ENCODE measurements at places on chromosomes 2 and 18.

DNA sequence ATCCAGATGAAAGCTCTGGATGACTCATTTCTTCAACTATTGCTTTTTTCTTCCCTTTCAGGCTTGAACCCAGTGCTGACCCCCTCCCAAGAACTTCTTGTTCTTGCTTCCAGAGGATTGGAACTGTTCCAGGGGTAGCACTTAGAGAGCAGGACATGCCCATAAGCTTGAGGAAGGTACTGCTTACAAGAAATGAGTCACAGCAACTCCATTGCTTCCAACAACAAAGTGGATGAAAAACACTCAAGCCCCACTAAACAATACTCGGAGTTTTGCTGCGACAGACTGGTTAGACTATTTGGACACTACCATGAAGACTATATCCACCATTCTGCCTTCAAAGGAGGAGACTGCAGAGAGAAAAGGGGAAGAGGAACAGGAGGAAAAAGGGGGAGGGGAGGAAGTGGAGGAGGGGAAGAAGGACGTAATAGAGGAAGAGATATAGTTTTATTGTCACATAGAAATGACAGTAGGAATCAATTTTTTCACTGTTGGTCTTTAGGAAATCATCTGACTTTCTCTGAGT lies 1.6 kb upstream of the EPC2 start:
- DNase-seq: no peak

- DNase-seq: no peak
These were observed 170.1 kb upstream of the KYNU start for GRCh38 chr2:142707318-142707717.

DNA sequence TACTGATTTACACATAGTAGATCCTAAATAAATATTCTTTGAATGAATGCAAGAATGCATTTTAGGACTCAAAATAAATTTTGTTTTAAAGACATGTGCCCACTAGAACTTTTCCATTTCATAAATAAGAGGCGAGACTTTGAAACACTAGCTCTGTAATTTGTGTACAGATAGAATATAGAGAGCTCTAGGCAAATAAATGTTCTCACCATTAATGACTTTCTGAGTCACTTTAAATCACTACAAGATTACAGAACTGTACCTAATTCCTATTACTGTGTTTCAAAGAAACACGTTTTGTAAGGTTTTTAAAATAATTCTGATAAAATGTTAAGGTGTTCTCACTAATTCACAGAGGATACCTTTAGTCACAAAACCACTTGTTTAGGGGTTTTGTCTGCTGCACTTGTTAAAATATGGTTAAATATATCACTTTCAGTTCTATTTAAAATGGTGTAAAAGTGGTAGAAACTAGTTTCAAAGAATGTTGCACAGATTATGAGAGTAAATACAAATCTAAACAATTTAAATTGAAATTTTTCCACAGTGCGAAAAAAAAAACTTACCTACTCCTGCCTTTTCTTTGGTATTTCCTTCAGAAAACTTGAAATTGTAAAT lies 158.7 kb upstream of the ZC3H15 start:
- DNase-seq: no peak

GRCh38 chr2:55391615-55392242 lies 27.9 kb downstream of the CCDC88A start:
- no peak for DNase-seq

GRCh38 chr18:57649556-57650500 lies 28.2 kb upstream of the NARS1 start:
- no peak for DNase-seq

DNA sequence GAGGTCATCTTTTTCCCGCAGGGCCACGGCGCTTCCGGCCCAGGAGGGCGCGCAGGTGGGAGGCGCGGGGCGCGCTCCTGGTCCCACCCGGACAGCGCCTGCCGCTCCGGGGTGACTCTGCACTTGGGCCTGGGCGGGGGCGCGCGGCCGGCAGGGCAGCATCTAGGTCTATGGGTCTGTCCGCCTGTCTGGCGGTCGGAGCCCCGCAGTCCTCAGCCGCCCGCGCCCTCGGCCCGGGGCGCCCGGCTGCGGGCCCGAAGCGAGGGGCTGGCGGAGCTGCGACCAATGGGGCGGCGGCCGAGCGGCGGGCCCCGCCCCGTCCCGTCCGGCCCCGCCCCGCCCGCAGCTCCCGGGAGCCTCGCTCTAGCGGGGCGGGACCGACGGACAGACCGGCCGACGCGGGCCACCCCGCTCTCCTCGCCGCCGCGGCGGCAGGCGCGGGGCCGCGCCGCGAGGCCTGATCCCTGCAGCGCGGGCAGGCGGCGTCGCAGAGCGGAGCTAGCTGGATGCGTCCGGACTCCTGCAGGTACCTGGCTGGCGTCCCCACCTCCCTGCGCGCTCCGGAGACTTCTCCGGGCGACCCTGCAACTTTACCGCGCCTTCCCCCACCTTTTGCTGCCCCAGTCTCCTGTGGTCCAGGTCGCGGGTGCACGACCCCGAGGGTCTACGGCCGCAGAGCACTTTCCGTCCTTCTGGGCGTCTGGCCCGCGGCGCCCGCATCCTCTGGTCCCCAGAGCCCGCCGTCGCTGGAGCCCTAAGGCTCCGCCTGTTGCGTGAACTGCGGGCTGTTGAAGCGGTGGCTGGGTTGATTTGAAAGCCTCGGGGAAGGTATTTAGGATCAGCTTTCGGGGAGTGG lies at the start of gene KCNS3:
Gene KCNS3 (plus strand): TSS at position 387 of the 856 bp plus-strand sequence. CDS start 52,342 bp downstream, outside the sequence.
- no peak for DNase-seq

DNA sequence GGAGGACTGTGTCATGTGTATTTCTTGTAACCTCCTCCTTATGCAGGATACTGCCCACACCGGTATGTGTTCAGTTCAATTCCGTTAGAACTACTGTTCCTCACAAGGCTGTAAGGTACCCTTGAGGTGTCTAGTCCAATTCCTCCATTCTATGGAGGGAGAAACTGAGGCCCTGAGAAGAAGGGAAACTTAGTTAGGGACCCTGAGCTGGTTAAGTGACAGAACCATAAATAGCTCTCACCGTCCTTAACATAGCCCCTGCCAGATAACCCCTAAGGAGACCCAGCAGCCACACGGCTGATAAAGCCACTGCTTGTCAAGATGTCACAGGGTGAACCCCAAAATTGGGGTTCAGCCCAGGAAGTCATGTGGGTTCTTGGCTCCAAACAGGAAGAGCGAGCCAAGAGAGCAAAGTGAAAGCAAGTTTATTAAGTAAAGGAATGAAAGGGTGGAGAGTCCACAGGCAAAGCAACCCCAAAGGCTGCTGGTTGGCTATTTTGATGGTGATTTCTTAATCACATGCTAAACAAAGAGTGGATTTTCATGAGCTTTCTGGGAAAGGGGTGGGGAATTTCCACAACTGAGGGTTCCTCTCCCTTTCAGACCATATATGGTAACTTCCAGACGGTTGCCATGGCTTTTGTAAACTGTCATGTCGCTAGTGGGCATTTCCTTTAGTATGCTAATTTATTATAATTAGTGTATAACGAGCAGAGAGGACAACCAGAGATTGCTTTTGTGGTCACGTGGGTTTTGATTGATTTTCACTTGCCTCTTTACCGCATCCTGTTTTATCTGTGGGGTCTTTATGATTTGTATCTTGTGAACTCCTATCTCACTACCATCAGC lies 83.4 kb upstream of the RTN4 start:
- DNase-seq: no peak

DNA sequence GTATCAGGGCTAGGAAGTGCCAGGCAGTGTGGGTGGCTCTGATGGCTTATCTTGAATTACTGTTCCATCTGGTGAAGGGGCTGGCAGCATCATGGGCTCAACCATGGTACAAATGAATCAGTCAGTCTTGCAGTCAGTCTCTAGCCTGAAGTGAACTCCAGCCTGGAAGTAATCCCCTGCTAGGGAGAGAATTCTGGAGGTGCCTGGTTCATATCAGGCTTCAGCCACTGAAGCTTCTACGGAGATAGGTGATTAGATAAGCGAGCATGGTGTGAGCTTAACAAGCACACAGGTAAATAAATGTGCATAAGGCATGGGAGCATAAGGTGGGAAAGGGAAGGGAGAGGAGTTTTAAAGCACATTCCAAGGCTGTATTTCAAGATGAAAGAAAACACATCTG lies 541.7 kb downstream of the MBD2 start:
- DNase-seq: no peak

DNA sequence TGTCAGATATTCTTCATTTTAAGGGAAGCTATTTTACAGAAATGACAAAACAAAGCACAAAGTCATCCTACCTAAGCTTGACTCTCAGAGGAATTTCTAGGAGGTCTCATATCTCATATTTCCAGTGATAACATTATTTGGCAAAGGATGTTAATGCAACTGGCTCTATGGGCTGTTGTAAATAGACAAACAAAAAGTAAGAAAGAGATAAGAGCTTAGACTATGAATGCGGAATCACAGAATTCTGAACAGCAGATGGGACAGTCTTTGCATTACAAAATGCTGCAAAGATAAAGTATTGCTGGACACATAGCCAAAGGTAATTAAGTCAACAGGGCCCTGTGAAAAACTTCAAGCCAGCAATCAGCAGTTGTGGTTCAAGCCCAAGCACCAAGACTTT lies 23.9 kb downstream of the PIAS2 start:
- no peak for DNase-seq

DNA sequence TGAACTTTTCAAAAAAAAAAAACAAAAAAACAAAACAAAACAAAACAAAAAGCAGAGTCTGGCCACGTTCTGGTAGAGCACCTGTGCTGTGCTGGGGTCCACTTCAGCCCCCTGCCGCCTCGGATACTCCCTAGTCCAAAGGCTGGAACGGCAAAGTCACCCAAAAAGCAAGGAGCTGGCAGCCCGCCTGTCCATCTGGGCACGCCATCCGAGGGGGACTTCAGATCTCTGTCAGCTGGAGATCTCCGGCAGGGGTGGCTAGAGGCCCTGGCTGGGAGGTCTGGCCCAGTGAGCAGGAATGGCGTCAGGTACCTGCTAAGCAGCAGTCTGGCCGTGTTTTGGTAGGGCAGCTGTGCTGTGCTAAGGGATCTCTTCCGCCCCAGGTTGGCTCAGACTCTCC lies 152.3 kb upstream of the ZNF516 start:
- no peak for DNase-seq

GRCh38 chr18:73479477-73479876 lies 611.7 kb upstream of the NETO1 start:
- no peak for DNase-seq

- DNase-seq: no peak
These were observed 492.3 kb upstream of the ZEB2 start for GRCh38 chr2:145012214-145012670.

DNA sequence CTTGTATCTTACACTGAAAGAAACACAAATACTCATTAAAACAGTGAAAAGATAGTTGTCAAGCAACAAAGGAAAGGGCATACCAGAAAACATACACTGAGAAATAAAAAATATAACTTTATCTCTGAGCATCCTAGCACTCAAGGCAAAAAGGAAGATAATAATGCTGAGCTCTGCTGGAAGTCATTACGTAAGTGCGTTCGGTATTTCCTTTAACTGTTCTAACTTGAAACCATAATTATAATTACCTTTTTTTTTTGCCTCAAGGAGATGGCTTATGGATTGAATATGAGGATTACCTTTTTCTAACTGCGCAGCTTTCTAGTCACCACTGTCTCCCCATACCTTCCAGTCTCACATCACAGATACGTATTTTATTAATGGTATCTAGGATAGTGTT lies 308.1 kb downstream of the GBX2 start:
- no peak for DNase-seq

DNA sequence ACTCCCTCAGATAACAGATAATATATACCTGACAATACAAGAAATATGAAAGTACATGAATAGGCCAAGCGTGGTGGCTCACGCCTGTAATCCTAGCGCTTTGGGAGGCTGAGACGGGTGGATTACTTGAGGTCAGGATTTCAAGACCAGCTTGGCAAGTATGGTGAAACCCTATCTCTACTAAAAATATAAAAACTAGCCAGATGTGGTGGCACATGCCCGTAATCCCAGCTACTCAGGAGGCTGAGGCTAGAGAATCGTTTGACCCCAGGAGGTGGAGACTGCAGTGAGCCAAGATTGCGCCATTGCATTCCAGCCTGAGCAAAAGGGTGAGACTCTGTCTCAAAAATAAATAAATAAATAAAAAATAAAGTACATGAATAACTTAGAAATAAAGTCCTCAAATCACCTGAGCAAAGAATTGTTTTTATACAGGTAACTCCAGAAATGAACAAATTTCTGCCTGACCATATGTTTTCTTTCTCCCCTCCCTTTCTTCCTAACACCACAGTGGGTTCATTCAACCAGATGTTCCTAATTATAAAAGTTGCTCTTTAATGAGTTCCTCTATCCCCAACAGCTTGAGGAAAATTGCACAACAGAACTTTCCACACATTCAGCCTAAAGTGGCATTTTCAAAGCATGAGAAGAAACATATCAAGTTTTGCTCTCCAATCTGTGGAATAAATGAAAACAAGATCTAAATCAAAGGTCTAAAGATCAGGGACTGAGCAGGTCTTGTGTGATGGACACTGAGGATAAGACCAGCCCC lies 33.6 kb upstream of the AP1S3 start:
- DNase-seq: no peak

- DNase-seq: no peak
These were observed 37.0 kb upstream of the YPEL5 start for GRCh38 chr2:30109856-30110255.

GRCh38 chr2:17912266-17912691 lies 33.8 kb downstream of the KCNS3 start:
- DNase-seq: no peak

DNA sequence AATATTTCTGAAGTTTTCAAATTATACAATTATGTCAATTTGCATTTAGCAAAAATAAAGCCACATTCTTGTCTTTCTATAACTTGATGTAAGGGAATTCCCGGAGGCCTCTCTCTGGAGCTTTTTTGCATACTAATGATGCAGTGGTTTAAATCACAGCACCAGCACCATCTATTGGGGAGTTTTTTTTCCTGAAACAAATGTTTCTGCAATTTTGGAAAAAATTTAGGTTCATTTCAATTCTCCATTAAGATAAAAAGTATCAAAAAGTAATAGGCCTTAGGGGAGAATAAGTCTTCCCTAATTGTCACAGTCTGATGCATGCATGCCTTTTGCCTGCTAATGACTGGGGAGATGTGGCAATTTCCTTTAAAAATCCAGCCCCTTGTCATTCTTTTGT lies 13.5 kb downstream of the CBLN2 start:
- no peak for DNase-seq

All from stimulated activated CD4-positive, alpha-beta T cell treated with anti-CD3 and anti-CD28 coated beads, Interleukin-1b, Interleukin-23, amount 100 ng/mL, for 1 hour (primary cell).